NCI-H510A (cell line): ENCODE measurements at places on chromosomes 13 and 19.
A peak's percentile ranks its signal among the peaks of the same experiment; 100 is the strongest.

DNA sequence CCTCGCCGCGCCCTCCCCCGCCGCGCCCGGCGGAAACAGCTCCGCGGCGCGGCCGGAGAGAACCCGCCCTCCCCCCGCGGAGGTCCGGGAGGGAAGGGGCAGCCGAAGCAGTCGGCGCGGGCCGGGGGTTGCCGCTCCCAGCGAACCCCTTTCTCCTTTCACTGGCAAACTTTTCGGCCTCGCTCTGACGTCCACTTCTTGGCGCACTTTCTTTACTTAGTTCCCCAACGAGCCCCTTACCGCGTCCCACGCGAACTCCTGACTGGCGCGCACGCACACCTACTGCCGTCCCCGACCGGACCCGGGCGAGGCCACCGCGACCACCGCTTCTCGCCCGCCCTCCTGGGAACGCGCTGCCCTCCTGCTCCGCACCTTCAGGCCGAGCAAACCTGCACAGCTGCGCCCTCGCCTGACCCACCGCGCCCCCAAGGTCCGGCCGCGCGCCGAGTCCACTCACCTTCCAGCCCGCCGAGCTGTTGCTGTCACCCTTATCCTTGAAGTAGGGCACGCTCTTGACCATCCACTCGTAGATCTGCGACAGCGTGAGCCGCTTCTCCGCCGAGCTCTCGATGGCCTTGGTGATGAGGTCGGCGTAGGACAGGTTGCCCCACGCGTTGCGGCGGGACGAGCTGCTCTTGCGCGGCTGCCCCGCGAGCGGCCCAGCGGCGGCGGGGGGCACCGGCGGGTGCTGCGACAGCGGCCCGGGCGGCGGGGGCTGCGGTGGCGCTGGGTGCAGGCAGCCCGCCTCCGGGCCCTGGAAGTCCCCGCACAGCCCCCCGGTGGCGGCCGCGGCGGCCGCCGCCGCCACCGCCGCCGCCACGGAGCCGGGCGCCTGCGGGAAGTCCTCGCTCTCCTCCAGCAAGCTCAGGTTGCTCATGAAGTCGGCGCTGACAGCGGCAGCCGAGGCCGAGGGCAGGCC is 1.1 kb downstream of the FOXO1 start:
- DNase-seq = no peak

GRCh38 chr19:41993612-41994483 is at the start of gene ATP1A3:
Gene ATP1A3 (minus strand): TSS chr19:41994230. CDS start chr19:41994076, 154 bp downstream.
- peak; percentile 83 for DNase-seq

DNA sequence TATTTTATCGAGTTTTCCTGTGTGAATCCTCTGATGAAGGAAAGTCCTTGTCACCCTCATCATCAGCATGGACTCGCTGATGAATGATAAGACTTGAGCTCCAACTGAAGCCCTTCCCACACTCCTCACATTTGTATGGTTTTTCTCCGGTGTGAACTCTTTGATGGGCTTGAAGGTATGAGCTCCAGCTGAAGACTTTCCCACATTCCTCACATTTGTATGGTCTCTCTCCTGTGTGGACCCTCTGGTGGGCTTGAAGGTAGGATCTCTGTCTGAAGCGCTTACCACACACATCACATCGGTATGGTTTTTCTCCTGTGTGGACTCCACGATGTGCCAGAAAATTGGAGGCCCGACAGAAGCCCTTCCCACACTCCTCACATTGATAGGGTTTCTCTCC is 21.7 kb downstream of the ZNF45 start:
- no peak for DNase-seq

- no peak for DNase-seq
Observed at GRCh38 chr13:30224732-30225131, 82.6 kb downstream of the KATNAL1 start.

DNA sequence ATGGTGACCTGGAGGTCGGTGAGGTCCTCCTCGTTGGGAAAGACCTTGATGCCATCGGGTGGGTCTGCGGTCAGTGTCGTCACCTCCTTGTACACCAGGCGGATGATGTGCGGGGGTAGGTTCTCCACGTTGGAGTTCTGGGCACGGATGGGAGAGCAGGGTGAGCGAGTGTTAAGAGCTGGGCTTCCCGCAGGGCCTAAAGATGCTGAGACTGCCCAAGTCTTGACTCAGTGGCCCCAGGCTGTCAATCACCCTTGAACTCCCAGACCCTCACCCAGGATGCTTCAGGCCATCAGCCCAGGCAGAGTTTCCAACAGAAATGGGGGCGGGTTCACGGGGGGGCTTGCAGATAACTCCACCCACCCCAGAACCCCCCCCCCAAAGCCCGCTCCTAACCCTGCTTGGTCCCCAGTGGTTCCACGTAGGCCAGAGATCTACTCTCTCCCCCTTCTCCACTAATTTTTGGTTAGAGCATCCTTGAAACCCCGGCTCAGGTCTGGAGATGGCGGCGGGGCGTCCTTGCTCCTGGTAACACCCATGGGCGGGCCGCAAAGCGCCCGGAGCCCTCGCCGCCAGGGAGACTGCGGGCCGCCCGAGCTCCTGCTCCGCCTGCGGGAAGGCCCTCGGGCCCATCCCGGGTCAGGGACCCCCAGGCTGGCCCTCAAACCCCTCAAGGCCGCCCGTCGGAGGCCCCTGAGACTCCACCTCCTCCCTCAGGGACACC is 600 bp downstream of the UBE2S start:
- no peak for DNase-seq

GRCh38 chr13:44292545-44292944 is 81.1 kb upstream of the SERP2 start:
- no peak for DNase-seq

GRCh38 chr13:33452873-33453517 is 167.4 kb upstream of the STARD13 start:
- DNase-seq = no peak

GRCh38 chr13:86082121-86082520 is 282.9 kb upstream of the SLITRK6 start:
- DNase-seq = no peak

GRCh38 chr13:85557691-85558467 is 241.3 kb downstream of the SLITRK6 start:
- DNase-seq = no peak

DNA sequence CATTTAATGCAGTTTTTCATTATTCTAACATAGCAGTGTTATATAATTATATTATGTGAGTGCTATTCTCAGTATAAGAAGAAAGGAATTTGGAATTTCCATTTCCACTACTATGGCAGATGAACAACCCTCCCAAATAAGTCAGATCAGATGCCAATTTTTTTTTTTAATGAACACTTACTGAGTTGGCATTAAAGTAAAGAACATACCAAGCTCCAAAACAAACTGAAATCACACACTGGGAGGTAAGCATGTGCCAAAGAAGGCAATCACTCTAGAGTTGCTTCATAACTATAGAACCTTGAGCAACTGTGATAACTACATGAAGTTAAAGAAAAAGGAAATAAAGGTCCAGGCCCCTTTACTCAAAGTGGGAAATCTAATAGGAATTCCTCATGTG is 90.3 kb downstream of the RNF17 start:
- DNase-seq = no peak

DNA sequence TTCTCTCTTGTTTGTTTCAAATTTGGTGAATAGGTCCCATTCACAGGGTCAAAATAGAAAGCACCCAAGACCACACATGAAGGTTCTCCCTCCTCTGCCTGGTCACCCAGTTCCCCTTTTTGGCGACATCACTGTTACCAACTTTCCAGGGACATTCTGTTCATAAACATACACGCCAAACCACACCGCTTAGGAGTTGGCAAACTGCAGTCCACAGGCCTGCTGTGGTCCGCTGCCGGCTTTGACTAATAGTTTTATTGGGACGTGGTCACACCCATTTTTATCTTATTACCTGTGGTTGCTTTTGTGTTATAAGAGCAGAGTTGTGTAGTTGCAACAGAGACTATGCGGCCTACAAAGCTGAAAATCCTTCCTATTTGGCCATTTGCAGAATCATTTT is 24.2 kb downstream of the UHRF1 start:
- no peak for DNase-seq

GRCh38 chr19:49447485-49448431 is 3.9 kb downstream of the PIH1D1 start:
- no peak for DNase-seq

- DNase-seq = no peak
Observed at GRCh38 chr19:52566121-52566520, 4.0 kb upstream of the ZNF701 start.

GRCh38 chr13:103883698-103884097 is 817.5 kb upstream of the SLC10A2 start:
- DNase-seq = no peak

DNA sequence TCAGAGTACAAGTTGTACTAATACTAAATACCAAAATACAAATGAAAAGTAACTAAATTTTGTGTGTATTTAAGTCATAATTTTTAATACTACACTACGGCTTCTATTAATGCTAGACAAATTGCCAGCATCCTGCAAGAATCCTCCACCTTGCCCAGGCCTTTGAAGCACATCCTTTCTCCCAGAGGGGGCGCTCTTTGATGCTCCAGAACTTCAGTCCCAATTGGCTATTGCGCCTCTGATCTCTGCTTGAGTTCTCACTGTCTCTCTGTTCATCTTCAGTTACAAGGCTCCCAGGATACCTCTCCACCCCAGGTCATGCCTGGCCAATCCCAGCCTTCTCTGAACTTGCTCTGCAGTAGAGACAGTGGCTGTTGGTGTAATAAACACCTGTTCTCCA is 141.0 kb downstream of the DCLK1 start:
- no peak for DNase-seq
